Mesenteric fat pad (tissue), 1 donor: ENCODE measurements at places on chromosomes 2 and 18.

GRCh38 chr2:73337828-73338227 lies 44.5 kb upstream of the EGR4 start:
- no peak for DNase-seq

DNA sequence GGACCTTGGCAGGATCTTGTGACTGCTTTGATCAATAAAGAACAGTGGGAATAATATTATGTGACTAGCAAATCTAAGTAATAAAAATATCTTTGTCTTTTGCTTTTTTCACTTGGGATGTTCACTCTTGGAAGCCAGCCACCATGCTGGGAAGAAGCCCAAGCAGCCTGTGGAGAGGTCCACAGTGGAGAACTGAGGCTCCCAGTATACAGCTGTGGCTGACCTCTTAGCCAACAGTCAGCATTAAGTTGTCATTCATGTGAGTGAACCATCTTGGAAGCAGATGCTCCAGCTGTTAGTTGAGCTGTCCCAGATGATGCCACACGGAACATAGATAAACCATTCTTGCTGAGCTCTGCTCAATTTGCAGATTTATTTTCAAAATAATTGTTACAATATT lies 160.0 kb downstream of the OSR1 start:
- no peak for DNase-seq

- DNase-seq = no peak
Observed at GRCh38 chr2:189024901-189025618, 50.9 kb downstream of the COL3A1 start.

GRCh38 chr2:27902098-27902497 lies 11.6 kb downstream of the BABAM2 start:
- DNase-seq = no peak

DNA sequence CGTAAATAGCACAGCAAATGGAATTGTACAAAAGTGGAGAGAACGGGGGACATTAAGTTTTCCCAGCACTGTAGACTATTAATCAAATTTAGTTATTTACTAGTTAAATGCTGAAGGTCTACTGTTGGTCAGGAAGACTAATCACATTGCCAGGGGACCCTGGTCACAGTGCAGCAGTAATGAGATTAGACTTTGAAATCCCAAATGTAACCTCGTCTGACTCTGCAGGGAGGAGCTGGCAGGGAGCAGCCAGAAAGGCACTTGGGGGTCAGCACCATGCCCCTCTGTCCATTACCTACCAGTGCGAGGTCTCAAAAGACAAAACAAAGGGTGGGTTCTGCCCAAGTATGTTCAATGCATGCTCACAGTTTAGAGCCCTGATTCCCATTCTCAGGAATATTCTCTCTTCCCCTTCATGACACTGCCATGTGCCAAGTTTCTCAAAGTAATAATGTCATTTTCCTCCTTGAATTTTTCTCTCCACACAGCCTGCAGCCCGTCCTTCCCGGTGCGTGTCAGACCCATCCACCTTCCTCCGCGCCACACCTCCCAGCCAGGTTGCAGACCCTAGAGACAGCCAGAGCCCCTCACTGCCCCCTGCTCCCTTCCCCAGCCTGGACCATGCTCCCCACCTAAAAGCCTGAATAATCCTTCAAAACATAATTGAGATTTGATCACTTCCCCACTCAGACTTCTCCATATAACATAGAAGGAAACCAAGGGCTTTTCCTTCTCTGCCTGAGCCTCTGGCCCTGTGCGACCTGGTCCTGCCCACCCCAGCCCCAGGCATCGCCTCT lies 52.5 kb downstream of the TMEM18 start:
- no peak for DNase-seq

- DNase-seq = no peak
Observed at GRCh38 chr2:66058675-66059074, 376.2 kb upstream of the MEIS1 start.

- no peak for DNase-seq
Observed at GRCh38 chr2:231221761-231222160, 23.3 kb downstream of the ARMC9 start.

GRCh38 chr18:26794230-26795101 lies 71.0 kb downstream of the AQP4 start:
- no peak for DNase-seq

DNA sequence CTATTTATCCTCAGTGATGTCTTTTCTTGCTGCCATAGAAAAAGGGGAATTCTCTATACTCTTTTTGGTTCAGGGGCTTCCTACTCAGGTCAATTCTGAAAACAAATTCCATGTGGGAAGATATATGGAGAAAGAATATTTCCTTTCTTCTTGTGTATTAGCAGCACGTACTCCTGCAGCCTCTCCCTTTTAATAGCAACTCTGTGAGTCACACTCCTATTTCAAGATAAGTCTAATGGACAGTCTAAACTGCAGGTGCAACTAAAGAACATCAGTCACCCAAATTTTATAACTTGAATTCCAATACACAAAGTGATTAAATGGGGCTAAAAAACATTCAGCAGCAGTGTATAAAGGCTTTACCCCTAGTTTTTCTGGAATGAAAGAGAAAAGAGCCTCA lies 942.2 kb downstream of the CNTNAP5 start:
- no peak for DNase-seq

DNA sequence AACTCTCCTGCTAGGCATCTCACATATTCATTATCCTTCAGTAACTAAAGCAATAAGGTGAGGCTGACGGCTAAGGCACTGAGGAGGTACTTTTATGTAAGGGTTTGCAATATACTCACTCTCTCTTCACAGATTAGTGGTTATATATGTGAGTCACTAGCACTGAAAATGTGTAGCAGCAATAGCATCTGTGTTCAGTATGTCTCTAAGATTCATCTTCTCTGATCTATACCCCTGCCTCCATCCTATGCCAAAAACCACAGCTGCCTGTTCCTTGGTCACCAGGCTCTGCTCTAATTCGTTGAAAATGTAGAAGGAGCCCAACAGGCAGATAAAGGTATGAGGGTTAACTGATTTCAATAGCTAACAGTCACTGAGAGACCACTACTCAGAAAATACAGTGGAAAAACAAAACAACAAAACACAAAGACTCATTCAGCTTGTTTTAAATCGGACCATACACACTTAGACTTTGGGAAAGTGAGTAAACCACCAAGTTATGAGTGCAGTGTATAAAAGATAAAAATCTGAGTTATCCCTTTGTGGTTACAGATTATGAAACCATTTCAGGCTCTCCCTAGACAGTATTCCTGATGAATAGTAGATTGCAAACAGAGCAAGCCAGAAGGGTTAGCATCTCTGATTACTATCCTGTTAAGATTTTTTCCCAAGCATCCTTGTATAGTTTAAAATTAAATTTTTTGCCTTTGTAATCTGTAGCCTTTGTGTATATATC lies 75.3 kb upstream of the CYP26B1 start:
- no peak for DNase-seq

DNA sequence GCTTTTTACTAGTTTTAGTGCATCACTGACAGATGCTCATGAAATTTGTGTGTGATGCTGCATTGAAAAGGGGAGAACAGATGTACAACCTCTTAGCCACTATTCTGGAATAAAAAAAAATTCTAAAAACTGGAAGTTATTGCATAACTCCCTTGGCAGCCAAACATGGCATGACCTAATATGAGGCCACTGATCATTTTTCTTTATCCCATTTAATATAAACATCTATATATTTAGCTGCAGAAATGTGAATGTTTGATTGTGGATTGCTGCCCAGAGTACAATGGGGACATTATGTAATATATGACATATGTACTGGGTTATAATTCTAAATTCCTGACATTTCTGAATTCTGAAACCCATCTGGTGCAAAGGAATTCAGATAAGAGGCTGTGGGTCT lies 86.5 kb downstream of the CDCA7 start:
- DNase-seq = no peak

DNA sequence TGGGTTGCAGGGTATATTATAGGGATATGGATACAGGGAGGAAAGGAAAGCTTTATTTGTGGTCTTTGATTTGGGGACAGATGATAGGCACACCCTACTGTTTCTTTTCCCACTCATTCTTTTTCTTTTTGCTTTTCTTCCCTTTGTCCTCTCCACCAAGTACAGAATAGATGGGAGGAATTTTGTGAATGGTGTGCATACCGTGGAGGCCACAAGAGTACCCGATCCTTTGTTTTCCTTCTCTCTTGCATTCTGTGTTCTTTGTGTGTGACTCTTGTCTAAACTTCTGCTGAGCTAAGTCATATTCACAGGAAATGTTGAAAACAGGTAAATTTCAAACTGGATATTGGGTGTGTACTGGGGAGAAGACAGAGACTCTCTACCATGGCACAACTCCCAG lies 321.4 kb upstream of the SLC8A1 start:
- no peak for DNase-seq

DNA sequence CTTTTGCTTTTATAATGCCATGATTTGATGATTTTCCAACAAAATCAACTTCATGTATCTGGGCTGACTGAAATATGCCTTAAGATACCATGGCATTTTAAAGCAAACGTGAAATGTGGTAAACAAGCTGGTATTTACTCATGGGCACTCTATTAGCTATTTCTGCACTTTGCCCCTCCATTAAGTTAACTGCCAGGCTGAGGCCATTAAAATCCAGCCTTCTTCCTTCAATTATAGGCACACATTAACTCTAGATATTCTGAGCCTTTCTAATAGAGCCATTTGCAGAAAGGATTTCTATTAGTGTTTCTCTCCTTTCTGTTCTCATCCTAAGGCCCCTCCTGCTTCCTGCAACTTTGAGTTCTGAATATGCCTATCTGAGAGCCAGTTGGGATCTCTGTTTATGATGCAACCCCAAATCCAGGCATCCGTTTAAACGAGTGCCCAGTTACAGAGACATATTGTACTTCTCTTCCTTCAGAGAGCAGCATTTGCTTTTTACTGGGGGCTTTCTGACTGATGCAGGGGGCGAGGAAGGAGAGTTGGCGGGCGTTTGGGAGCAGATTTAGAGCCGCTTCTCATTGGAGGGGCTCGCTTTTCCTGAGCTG lies 1.6 kb upstream of the KCNJ3 start:
- DNase-seq = no peak

DNA sequence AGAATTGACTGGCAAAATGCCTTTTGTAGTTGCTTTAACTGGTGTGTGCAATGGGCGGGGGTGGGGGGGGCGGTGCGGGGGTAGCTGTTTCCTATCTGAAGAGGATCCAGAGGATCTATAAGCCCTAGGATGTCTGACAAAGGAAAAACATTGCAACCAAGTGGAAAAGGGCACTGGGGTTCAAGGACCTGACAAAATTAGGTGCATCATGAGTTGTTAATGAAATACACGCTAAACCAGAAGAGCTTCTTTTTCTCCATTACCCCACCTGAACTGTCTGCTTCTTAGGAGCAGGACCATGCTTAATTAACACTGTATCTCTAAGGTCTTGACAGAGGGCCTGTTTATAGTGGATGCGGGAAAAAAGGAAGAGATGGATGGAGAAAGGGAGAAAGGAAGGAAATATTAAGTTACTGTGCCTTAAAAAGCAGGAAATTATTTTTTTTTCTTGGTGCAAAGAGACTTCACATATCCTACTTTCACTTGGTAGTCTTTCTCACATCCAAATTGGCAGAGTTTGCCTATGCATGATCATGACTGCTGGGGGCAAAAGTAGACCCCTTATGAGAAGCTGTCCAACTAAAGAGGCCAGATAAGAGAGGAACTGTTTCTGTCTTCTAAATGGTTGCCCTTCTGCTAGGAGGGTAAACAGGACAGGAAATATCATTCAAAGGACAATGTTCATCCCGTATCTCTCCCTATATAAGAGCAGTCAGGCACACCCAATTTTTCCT lies 4.6 kb downstream of the RND3 start:
- no peak for DNase-seq

- no peak for DNase-seq
Observed at GRCh38 chr18:62485684-62486083, 37.1 kb upstream of the ZCCHC2 start.

GRCh38 chr2:109065391-109065734 lies 63.6 kb upstream of the SH3RF3 start:
- no peak for DNase-seq

- no peak for DNase-seq
Observed at GRCh38 chr2:149020432-149020851, 18.1 kb upstream of the LYPD6B start.

- DNase-seq = no peak
Observed at GRCh38 chr2:101998896-101999789, 7.4 kb downstream of the IL1R2 start.

DNA sequence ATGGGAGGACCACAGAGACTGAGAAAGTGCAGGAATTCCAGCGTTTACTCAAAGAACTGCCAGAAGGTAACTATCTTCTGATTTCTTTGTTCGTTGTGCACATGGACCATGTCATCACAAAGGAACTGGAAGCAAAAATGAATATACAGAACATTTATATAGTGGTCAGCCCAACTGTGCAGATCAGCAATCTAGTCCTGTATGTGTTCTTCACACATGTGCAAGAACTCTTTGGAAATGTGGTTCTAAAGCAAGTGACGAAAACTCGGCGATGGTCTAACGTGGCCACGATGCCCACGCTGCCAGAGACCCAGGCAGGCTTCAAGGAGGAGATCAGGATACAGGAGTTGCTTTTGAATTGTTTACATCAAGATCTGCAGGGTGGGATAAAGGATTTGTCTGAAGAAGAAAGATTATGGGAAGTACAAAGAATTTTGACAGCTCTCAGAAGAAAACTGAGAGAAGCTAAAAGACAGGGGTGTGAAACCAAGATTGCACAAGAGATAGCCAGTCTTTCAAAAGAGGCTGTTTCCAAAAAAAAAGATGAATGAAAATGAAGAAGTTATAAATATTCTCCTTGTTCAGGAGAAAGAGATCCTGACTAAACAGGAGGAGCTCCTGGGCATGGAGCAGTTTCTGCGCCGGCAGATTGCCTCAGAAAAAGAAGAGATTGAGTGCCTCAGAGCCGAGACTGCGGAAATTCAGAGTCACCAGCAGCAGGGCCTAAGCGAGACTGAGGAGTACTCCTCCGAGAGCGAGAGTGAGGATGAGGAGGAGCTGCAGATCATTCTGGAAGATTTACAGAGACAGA lies 8.3 kb upstream of the CHST10 start:
- DNase-seq = no peak

- no peak for DNase-seq
Observed at GRCh38 chr2:1045109-1045508, 94.5 kb downstream of the SNTG2 start.

DNA sequence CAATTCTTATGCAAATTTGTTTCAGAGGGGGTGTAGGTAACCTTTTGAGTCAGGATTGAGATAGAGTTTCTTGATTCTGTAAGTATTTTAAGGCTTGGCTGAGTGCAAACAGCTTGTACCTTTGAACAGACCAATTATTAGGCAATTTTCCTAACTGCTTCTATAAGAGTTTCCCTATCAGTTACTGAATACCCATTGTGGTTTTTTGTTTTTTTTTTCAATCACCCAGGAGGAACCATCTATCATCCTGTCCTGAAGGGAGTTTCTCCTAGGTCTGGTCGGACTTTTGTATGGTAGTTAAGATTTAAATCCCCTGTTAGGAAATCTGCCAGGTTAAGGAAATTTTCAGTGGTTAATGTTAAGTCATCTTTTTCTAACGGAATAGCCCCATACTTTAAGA lies 319.4 kb upstream of the SLC39A10 start:
- no peak for DNase-seq
